Ovary (tissue), 10 donors: ENCODE measurements at places on chromosomes 11 and 22. TPM values are rescaled to one million over a fixed set of nuclear protein-coding genes. Genes with fewer than 3 reads are reported as not detected.

DNA sequence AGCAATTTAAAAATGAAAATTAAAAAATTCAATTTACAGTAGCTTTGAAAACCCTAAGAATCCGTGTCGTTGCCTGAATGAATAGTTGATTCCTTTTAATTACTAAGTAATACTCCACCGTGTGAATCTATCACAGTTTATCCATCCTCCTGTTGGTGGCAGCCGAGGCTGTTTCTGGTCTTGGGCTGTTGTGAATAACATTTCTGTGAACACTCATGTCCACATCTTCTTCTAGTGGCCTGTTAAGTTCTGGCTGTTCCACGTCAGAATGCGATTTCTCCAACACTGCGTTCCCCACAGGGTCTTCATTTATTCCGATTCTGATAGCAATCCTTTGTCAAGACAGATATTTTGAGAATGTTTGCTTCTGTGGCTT is 223.0 kb downstream of the TBC1D22A start:
- H3K4me1 ChIP-seq, result peaks cover 4% of the 10 kb centered on the region
- no peak overlapping the region for H3K4me3 ChIP-seq
- no peaks in the 10 kb centered on the region for H3K36me3 ChIP-seq
- H3K27me3 ChIP-seq, result no peaks in the 10 kb centered on the region

The APOL2 gene
- polyA plus RNA-seq, result 13.6 TPM

The TRIM21 gene
- polyA plus RNA-seq, result 51.9 TPM

The IL10RA gene
- polyA plus RNA-seq, result 2.6 TPM

The CCDC87 gene
- 0.20 TPM for polyA plus RNA-seq

The SERPING1 gene
- polyA plus RNA-seq, result 2,358 TPM

- H3K27ac ChIP-seq, result no peak overlapping the region
- H3K27me3 ChIP-seq, result no peaks in the 10 kb centered on the region
- H3K4me3 ChIP-seq, result no peak overlapping the region
- no peaks in the 10 kb centered on the region for H3K4me1 ChIP-seq
- DNase-seq, result no peak
Observed at GRCh38 chr22:38830026-38830844, 13.6 kb downstream of the NPTXR start.

The CD3E gene
- polyA plus RNA-seq, result 11.0 TPM

GRCh38 chr11:85133636-85134035 is 493.5 kb downstream of the DLG2 start:
- H3K27ac ChIP-seq, result no peak overlapping the region
- H3K36me3 ChIP-seq, result no peaks in the 10 kb centered on the region
- no peak for DNase-seq
- H3K4me1 ChIP-seq, result no peaks in the 10 kb centered on the region
- H3K4me3 ChIP-seq, result no peak overlapping the region

The C1QTNF4 gene
- polyA plus RNA-seq, result not detected

DNA sequence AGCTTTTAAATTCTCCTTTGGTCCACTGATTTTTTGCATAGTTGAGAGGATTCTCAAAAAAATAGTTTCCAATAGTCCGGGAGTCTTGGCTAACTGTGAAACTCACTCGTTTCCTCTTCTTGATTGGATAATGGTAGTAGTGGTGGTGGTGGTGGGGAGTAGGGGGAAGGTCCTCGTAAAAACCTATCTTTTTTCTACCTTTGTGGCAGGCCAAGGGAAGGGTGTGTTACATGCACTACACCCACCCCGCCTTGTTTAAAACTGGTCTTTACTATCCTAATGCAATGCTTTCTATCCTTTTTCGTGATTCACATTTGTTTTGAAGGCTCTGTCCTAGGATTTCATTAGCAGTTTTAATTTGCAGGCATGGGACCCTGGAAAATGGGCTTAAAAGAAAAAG is 4.8 kb downstream of the TEAD1 start:
- no peak overlapping the region for H3K27ac ChIP-seq
- peaks cover 13% of the 10 kb centered on the region for H3K4me1 ChIP-seq
- DNase-seq, result no peak
- H3K36me3 ChIP-seq, result no peaks in the 10 kb centered on the region

- H3K4me1 ChIP-seq, result no peaks in the 10 kb centered on the region
- no peaks in the 10 kb centered on the region for H3K36me3 ChIP-seq
- H3K4me3 ChIP-seq, result no peak overlapping the region
- no peak for DNase-seq
- no peaks in the 10 kb centered on the region for H3K27me3 ChIP-seq
Observed at GRCh38 chr11:9580894-9581293, 7.4 kb downstream of the WEE1 start.

GRCh38 chr11:44243595-44244343 is 66.2 kb downstream of the ALX4 start:
- no peak overlapping the region for H3K4me3 ChIP-seq
- H3K27ac ChIP-seq, result no peak overlapping the region
- H3K36me3 ChIP-seq, result no peaks in the 10 kb centered on the region
- DNase-seq, result no peak
- no peaks in the 10 kb centered on the region for H3K27me3 ChIP-seq
- peaks cover 13% of the 10 kb centered on the region for H3K4me1 ChIP-seq

The CASP1 gene
- 12.9 TPM for polyA plus RNA-seq

The INSC gene
- 0.10 TPM for polyA plus RNA-seq

DNA sequence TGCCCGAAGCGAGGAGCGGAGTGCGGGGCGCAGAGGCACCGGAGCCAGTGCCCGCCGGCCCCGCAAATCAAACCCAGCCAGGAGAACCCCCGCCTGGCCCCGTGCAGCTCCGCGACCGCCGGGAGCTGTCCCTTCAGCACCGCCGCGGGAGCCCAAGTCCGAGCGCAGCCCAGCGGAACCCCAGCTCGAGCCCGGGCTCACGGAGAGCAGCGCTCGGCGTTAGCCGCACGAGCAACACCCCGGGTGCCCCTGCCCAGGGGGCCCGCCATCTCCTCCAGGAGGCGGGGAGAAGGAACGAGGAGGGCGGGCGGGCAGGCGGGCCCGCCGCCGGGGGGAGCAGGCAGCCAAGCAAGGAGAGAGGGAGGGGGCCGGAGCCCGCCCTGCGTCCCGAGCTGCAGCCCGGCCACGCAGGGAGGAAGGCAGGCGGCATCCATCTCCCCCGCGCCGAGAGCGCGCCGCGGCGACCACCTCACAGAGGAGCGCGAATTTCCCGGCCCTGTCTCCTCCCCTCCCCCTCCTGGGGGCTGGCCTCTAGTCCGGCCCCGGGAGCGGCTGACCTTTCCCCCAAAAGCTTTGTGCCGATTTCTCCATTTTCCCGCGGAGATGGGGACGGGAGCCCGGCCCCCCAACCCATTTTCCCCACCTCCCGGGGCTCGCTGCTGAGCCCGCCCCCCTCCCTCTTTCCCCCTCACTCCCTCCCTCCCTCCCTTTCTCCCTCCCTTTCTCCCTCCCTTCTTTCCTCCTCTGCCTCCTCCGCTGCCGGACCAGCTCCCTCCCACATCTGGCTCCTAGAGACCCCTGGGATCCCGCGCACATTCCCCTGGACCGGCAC is 621 bp downstream of the KCNC1 start:
- H3K4me1 ChIP-seq, result peaks cover 6% of the 10 kb centered on the region
- H3K4me3 ChIP-seq, result peak overlapping the region; percentile 16
- no peaks in the 10 kb centered on the region for H3K36me3 ChIP-seq
- peak; percentile 32 for DNase-seq
- H3K27me3 ChIP-seq, result no peaks in the 10 kb centered on the region

- H3K4me1 ChIP-seq, result peaks cover 1% of the 10 kb centered on the region
- H3K36me3 ChIP-seq, result no peaks in the 10 kb centered on the region
- DNase-seq, result no peak
- H3K27ac ChIP-seq, result no peak overlapping the region
Observed at GRCh38 chr22:37383341-37383740, 43.9 kb downstream of the ELFN2 start.

DNA sequence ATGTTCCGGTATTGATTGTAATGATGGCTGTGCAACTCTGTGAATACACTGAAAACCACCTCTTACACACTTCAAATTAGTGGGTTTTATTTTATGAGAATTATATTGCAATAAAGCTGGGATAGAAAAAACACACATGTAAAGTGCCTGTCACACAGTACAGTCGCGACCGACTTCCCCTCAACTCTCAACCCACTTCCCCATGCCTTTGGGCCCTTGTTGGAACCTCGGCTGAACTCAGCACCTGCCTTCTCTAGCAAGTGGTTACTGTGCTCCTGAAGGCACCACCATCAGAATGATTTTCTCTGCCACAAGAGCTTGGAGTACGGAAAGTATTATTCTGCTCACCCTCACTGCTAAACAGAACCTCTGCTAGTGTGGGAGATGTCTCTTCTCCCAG is 13.5 kb downstream of the KCNJ1 start:
- no peak overlapping the region for H3K4me3 ChIP-seq
- no peaks in the 10 kb centered on the region for H3K4me1 ChIP-seq
- no peaks in the 10 kb centered on the region for H3K36me3 ChIP-seq
- no peak overlapping the region for H3K27ac ChIP-seq
- no peaks in the 10 kb centered on the region for H3K27me3 ChIP-seq

The IFITM10 gene
- polyA plus RNA-seq, result 0.22 TPM

GRCh38 chr11:45159781-45160365 is 13.4 kb downstream of the PRDM11 start:
- peaks cover 49% of the 10 kb centered on the region for H3K4me1 ChIP-seq
- no peaks in the 10 kb centered on the region for H3K27me3 ChIP-seq
- no peaks in the 10 kb centered on the region for H3K36me3 ChIP-seq
- H3K4me3 ChIP-seq, result no peak overlapping the region
- no peak overlapping the region for H3K27ac ChIP-seq

The OR2D2 gene
- polyA plus RNA-seq, result not detected

GRCh38 chr11:8006349-8006977 is 19.3 kb downstream of the EIF3F start:
- no peak overlapping the region for H3K4me3 ChIP-seq
- H3K36me3 ChIP-seq, result no peaks in the 10 kb centered on the region
- H3K27ac ChIP-seq, result no peak overlapping the region
- H3K27me3 ChIP-seq, result no peaks in the 10 kb centered on the region
- peak; percentile 61 for DNase-seq
- H3K4me1 ChIP-seq, result no peaks in the 10 kb centered on the region

The PKNOX2 gene
- 13.0 TPM for polyA plus RNA-seq

DNA sequence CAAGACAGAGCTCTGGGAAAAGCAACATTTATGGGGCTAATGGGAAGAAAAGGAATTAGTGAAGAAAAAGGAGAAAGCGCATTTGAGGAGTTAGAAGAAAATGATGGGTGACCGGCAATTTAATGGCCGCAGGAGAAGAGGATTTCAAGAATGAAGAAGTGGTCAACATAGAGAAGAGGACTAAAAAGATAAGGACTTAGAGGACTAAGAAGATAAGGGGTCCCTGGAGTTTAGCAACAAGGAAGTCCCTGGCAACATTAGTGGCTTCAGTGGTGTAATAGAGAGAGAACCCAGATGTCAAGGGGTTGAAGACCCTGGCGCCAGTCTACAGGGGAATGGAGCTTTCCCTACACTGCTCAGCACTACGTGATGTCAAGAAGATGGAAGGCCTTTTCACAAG is 32.3 kb downstream of the WEE1 start:
- no peaks in the 10 kb centered on the region for H3K36me3 ChIP-seq
- H3K27me3 ChIP-seq, result no peaks in the 10 kb centered on the region

DNA sequence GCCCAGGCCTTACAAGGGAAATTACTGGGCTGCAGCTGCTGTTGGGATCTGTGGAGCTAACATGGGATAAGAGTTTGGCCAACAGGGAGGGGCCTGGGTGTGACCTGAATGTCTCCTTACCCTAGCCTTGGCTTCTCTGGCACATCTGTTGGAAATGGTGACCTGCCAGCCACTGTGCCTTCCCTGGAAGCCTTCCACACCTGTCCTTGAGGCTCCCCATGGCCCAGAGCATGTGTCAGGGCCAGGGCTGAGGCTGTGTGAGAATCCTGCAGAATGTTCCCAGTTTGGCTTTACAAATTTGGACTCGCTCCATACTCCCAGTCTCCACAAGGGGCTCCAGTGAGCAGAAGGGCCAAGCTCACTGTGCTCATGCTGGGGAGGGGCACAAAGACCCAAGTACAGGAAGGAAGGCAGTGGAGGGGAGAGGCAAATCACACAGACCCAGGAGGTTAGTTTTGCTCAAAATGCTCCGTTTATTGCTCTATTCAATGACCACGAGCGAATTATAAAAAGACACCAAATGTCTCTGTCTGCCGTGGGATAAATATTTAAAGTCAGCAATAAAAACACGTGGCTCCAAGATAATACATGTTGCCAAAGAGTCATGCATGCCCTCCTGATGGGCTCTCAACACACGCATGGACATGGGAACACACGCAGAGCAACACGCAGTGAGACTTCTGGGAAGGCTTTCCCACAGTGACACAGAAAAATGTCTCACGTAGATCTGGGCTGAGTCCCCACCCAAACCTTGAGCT is 1.7 kb upstream of the IGSF22 start:
- no peaks in the 10 kb centered on the region for H3K36me3 ChIP-seq
- H3K27me3 ChIP-seq, result no peaks in the 10 kb centered on the region
- H3K27ac ChIP-seq, result no peak overlapping the region
- peak; percentile 50 for DNase-seq
- no peak overlapping the region for H3K4me3 ChIP-seq
- peaks cover 6% of the 10 kb centered on the region for H3K4me1 ChIP-seq

The NXPE4 gene
- polyA plus RNA-seq, result 0.35 TPM
